ENCODE measurements at places on chromosomes 13 and 19.

DNA sequence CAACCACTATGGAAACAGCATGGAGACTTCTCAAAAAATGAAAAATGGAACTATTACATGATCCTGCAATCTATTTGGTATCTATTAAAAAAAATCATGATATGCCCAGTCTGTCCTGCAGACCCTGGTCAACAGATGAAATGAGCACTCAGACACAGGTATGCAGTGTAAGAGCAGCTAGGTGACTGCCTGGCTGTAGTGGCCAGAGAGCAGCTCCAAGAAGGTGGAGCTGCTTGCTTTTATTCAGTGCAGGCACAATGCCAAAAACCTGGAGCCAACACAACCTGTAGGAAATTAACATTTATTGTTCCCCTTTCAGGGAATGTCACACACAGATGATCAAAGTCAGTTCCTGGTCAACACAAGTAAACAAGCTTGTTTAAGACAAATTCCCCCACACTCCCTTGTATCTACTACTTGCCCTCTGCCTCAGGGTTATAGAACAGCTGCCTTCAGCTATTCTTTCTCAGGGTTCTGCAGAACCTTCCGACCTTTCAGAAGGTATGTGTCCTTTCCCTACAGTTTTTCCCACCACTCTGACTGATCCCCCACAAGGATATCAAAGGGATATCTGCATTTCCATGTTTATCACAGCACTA lies 933.7 kb upstream of the SLITRK5 start:
- no peak for DNase-seq

DNA sequence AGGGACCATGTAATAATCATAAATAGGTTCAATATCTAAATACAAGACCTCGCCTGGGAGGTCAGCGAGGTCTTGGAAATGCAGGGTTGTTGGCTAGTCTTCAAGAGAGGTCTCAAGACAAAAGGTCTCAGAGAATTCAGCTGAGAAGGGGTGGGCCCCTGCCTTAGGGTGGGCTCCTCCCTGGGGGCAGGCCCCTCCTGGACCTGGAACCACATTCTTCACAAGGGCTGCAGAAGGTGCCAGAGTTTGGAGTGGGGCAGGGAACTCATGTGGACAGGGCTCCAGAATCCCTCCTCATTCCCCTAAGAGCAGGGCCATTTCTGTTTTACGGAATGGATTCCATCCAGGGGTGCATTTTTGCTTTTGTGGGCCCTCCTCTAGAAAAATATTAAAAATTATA lies 10.2 kb downstream of the CEACAM18 start:
- DNase-seq: no peak

- no peak for DNase-seq
Observed at GRCh38 chr19:58571575-58571947, 1.6 kb downstream of the MZF1 start.

GRCh38 chr13:62251734-62252133 lies 836.1 kb upstream of the PCDH20 start:
- DNase-seq: no peak

GRCh38 chr13:51222686-51223559 lies 725 bp downstream of the FAM124A start:
- no peak for DNase-seq

- DNase-seq: no peak
Observed at GRCh38 chr19:40178756-40179155, 12.5 kb upstream of the MAP3K10 start.

GRCh38 chr13:39452417-39452816 lies 150.6 kb downstream of the LHFPL6 start:
- no peak for DNase-seq

DNA sequence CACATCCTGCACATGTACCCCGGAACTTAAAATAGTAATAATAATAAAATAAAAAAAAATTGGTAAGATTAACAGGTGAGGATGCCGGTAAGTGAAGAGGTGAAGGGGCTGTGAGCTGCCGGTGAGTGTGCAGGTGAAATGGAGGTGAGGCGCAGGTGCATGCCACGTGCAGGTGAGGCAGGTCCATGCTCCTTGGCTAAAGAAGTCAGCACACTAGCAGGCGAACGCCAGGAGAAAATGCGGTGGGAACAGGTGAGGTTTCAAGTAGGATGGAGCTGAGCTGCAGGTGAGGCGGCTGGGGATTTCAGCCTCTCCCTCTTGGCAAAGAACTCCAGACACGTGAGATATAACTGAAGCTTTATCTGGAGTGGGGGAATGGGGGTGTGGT lies 7.5 kb upstream of the TNFSF14 start:
- DNase-seq: no peak

GRCh38 chr19:8146877-8147581 lies 2.4 kb downstream of the FBN3 start:
- DNase-seq: no peak

All from NCI-H2081 treated with DMSO at 0.1 percent for 48 hours (cell line).